ENCODE measurements at places on chromosomes 13 and 19.

DNA sequence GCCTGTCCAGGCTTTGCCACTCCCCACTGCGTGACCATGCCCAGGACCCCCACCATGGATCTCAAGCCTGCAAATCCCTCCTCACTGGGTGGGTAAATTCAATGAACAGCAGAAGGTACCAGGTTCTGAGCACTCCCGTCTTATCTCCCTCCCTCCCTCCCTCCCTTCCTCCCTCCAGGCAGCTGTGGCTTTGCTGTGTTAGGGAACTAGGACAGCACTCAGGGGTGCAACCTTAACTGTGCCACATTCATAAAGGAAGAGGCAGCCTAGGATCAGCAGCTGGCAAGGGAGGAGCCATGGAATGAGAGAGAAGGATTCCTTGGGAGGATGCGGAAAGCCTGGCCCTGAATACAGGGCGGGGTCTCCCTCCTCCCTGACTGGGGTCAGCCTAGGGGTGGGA, 5.6 kb downstream of the CEACAM4 start:
- DNase-seq, result no peak

DNA sequence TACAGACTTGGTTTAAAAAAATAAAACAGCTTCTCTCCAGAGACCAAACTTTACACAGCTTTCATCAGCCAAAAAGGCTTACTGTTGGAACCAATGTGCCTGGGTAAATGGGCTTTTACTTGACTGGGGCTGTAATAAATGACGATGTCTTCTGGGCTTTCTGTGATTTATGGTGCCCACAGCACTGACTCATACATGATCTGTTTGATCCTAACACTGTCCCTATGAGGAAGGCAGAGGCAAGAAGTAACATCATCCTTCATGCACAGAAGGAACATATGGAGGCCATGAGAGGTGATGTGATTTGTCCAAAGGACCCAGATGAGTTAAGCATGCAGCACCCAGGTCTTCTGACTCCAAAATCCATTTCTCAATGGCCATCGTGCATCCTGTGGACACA, 77.4 kb downstream of the DOCK9 start:
- no peak for DNase-seq

DNA sequence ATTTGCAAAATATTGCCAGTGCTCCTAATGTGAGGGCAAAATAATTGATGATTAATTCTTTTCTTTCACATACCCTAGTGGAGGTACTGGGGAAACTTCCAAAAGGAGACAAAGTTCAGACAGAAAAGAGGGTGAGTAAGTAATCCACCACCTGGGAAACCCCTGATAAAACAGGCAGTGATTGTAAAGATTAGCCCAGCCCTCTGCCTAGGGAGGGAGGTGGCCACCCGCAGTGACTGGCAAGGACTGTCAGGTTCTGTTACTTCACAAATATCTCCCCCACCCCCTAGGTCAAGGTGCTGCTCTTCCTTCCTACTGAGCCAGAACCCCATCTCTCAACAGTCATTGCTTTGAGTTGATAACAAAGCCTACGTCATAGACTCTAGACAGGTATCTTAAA, 239.7 kb downstream of the DNAJC15 start:
- no peak for DNase-seq

DNA sequence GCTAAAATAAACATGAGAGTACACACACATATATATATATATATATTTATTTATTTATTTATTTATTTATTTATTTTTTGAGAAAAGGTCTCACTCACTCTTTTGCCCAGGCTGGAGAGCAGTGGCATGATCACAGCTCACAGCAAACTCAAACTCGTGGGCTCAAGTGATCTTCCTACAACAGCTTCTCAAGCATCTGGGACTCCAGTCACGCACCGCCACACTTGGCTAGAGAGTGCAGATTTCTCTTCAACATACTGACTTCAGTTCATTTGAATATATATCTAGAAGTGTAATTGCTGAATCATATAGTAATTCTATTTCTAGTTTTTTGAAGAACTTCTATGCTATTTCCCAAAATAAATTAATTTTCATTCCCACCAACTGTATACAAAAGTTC, 1711.8 kb downstream of the SLITRK5 start:
- DNase-seq, result no peak

GRCh38 chr13:38483623-38484022, 134.0 kb downstream of the UFM1 start:
- no peak for DNase-seq

GRCh38 chr13:44303681-44304432, 69.8 kb upstream of the SERP2 start:
- no peak for DNase-seq

GRCh38 chr13:38784036-38784880, 97.4 kb downstream of the FREM2 start:
- DNase-seq, result no peak

- DNase-seq, result no peak
Observed at GRCh38 chr19:3842948-3843347, 25.9 kb downstream of the ZFR2 start.
